ENCODE measurements at places on chromosomes 12 and 14.

GRCh38 chr14:29215853-29216252 lies 449.3 kb downstream of the FOXG1 start:
- DNase-seq: no peak

- no peak for DNase-seq
Observed at GRCh38 chr12:114789276-114789675, 105.3 kb upstream of the TBX3 start.

GRCh38 chr12:62910549-62911169 lies 24.3 kb downstream of the PPM1H start:
- DNase-seq: no peak

DNA sequence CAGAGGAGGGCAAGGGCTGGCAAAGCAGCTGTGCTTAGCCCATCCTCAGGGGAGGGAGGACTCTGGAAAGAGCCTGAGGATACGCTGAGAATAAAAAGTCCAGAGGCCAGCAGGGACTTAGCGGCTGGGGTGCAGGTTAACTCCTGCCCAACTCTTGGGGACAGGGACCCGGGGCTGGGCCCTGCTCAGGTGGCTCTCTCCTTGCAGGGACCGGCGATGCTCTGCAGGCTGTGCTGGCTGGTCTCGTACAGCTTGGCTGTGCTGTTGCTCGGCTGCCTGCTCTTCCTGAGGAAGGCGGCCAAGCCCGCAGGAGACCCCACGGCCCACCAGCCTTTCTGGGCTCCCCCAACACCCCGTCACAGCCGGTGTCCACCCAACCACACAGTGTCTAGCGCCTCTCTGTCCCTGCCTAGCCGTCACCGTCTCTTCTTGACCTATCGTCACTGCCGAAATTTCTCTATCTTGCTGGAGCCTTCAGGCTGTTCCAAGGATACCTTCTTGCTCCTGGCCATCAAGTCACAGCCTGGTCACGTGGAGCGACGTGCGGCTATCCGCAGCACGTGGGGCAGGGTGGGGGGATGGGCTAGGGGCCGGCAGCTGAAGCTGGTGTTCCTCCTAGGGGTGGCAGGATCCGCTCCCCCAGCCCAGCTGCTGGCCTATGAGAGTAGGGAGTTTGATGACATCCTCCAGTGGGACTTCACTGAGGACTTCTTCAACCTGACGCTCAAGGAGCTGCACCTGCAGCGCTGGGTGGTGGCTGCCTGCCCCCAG lies 2.8 kb downstream of the B3GNT4 start:
- no peak for DNase-seq

- no peak for DNase-seq
Observed at GRCh38 chr14:104794099-104794498, 1.4 kb downstream of the AKT1 start.

GRCh38 chr14:30938617-30939016 lies 64.3 kb downstream of the COCH start:
- DNase-seq: no peak

DNA sequence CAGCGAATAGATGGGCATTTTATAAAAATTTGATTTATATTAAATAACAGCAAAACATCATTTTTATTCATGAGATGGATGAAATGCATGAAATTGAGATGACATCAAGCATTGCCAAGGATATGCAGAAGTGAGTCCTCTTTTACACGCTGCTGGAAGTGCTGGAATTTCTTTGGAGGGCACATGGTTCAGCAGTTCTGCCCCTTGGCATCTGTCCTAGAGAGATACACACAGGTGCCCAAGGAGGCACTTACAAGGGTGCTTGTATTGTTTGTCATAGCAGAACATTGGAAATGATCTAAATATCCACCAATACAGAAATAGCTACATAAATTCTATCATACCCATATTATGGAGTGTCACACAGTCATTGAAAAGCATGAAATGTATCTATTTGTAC lies 441.1 kb upstream of the TMPO start:
- DNase-seq: no peak

DNA sequence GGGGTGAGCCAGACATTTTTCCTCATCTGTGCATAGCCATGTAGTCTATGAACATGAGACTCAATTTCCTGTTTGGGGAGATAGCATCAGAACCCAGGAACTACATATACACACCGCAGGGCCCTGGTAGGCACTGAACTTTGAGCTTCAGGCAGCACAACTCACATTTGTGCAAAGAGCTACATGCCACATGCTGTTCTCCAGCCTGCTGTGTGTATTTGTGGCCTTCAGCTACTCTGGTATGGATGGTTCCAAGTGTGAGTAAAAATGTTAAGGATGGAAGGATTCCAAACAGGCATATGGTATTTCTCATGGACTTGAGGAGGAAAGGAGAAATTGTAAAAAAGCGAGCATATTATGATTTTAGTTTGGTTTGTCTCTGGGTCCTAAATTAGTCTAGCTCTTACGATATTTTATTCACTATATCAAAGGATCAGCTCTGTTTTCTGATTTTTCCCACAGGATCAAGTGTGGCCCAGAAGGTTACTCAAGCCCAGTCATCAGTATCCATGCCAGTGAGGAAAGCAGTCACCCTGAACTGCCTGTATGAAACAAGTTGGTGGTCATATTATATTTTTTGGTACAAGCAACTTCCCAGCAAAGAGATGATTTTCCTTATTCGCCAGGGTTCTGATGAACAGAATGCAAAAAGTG lies 422.4 kb upstream of the OR4E1 start:
- DNase-seq: peak; percentile 9

DNA sequence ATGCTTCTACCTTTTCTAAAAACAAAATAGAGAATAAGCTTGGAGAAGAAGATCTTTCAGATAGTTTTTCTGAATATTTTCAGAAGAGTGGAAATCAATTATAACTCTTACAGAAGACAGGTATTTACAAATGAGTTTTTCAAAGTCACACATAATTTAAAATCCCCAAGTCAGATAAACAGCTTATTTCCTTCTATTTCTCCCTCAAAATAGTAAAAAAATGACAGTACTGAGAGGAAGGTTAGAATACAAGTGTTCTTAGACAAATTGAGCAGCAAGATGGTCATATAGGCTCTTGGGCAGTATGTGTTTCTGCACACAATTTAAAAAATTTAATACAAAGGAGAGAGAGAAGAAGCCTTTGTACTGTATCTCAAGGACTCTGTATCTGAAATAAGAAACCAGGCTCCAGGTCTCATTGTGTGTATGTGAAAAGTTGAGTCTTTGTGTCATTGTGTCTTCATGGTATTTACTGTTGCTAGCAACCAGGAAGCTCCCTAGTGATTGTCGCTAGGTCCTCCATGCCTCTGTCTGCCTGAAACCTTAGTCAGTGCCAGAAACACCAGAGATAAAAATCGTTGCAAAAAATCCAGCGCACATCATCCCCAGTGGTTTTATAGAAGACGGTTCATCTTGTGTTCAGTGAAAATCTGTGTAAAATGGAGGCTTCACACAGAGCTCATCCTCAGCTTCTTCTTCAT lies 12.9 kb upstream of the TUBA1A start:
- no peak for DNase-seq

- no peak for DNase-seq
Observed at GRCh38 chr14:55514819-55515490, 65.1 kb upstream of the KTN1 start.

DNA sequence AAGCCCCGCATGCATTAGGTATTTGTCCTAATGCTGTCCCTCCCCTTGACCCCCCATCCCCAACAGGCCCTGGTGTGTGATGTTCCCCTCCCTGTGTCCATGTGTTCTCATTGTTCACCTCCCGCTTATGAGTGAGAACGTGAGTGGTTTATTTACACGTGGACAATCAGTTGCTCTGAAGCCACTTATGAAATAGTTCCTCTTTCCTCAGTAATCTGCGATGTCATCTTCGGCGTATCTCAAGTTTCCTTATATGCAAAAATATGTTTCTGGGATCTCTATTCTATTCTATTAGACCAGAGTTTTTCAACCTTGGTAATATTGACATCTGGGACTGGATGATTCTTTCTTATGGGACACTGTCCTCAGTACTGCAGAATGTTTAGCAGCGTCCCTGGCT lies 56.0 kb upstream of the DCD start:
- no peak for DNase-seq

DNA sequence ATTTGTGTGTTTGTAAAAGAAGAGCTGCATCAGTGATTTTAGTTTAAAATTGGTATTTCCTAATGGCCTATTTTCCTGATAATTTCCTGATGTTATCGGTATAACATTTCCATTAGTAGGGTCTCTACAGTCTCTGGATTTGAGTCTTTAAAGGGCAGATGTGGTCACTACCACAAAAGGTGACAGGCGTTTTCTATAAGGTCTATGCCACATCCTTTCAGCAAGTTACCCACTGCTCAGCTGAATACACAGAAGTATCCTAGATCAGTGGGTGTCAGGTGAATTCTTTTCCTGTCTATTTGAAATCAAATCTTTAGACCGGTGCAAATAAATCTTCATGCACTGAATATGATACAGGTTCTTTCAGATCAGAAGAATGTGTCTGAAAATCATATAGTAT lies 90.2 kb downstream of the LIN7A start:
- no peak for DNase-seq

DNA sequence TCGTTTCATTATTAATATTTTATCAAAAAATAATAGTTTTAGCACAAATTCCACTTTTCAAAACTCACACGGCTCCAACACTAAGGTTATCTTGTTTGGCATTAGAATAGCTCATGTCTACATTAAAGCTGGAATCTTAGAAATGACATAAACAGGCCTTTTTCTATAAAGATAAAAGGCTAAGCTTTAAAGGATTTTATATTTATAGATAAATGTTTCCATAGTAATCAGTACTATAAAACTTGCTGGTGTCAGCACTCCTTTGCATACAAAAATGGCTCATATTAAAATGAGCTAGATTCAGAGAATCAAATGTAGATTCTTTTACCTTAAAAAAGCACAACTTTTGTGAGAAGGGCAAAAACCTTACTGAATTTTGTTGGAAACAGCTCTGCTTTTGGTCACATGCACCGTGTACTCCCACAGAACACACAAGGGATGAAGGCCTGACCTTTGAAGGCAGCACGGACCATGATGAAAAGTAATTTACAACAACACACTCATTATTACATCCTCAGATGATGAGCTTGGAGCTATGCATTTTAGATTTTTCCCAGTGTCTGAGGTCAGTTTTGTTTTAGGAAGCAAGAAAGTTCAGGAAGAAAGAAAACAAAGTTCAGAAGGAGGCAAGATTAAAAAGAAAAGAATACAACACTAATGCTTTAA lies 202.8 kb downstream of the BCAT1 start:
- DNase-seq: no peak

DNA sequence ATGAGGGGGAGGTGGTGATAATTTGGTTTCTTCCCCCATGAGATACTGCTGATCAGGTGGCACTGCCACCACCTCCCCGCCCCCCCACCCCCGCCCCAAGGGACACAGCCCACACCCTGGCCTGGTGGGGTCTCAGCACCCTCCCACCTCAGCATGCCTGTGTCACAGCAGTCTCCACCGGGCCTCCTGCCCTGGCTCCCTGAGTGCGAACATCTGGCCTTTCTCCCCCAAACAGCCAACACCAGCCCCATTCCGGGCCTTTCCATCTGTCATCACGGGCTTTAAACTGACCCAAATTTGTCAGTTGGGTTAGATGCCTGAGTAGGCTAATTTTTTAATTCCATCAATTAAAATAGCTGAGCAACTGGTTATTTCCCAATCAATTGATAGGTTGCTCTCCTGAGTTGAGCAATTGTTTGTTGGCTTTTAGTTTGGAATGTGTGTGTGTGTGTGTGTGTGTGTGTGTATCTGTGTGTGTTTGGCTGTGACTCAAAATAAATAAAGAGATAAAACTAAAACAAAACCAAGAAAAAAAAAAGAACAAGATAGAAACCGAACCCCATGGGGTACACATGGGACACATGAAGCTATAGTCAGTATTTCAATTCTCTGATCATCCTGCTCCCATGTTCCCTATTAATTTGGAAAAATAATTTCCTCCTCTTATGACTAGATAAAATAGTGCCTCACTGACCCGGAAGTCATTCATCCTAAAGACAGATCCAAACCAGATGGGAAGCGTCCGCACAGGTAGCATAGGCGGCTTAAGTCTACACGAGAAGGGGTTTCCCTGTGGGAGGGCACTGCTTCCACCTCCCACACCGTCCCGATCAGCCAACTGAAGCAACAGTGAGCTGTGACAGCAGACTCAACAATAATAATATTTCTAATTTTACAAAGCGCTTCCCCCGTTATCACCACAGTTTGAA lies 7.4 kb downstream of the SERPINA12 start:
- no peak for DNase-seq

DNA sequence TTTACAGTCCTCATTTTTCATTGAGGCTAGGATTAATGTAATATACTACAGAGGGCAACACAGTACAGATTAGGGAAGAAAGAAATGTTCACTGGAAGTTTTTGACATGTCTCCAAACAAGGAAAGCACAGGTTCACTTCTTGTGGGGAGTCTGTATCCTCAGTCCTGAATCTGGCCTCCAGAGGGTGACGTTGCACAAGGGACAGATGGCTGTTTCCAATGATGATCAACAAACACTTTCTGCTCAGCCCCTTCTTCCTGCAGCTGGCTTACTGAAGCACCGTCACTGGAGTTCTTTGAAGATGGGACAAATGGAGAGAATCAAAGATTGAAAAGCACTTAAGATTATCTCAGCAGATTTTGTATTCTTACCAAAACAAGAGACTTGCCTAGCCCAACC lies 123.3 kb upstream of the OR4E1 start:
- no peak for DNase-seq

GRCh38 chr14:54278087-54278486 lies 118.7 kb upstream of the CDKN3 start:
- no peak for DNase-seq

- peak; percentile 31 for DNase-seq
Observed at GRCh38 chr12:116937640-116938039, 26.9 kb downstream of the FBXW8 start.

DNA sequence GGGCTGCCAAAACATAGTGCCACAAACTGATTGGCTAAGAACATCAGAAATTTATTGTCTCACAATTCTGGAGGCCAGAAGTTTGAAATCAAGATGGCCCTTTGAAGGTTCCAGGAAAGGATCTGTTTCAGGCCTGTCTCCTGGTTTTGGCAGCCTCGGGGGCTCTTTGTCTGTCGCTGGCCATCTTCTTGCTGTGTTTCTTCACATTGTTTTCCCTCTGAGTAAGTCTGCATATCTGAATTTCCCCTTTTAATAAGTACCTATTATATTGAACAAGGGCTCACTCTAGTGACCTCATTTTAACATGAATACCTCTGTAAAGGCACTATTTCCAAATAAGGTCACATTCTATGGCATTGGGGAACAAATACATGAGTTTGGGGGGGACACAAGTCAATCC lies 467.1 kb upstream of the MGAT4C start:
- no peak for DNase-seq

GRCh38 chr14:76391981-76392690 lies 16.2 kb downstream of the ESRRB start:
- DNase-seq: no peak

- no peak for DNase-seq
Observed at GRCh38 chr12:2479851-2480535, 314.8 kb upstream of the FKBP4 start.

DNA sequence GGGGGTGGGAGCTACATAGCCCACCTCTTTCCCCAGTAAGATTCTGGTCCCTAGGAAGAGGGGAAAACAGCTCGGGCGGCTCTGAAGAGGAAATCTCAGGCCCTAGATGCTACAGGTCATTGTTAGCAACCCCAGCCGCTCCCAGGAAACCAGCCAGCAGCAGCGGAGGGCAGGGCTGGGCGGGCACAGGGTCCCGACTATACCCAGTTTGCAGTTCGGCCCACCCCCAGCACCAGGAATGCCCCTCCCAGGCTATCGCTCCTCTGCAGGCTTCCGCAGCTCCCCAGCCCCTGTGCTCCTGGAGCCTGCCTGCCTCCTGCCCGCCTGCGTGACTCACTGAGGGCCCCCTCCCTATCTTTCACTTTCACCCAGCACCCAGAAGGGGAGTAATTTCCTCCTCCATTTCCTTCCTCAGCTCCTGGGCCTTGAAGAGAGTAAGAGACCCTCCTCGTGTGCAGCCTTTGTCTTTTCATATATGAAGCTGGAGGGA lies 27.2 kb upstream of the PNMA1 start:
- peak; percentile 55 for DNase-seq
